Stimulated activated CD8-positive, alpha-beta memory T cell treated with anti-CD3 and anti-CD28 coated beads, Interleukin-4, amount 100 ng/mL, for 48 hours (primary cell): ENCODE measurements at places on chromosomes 6 and 20.

DNA sequence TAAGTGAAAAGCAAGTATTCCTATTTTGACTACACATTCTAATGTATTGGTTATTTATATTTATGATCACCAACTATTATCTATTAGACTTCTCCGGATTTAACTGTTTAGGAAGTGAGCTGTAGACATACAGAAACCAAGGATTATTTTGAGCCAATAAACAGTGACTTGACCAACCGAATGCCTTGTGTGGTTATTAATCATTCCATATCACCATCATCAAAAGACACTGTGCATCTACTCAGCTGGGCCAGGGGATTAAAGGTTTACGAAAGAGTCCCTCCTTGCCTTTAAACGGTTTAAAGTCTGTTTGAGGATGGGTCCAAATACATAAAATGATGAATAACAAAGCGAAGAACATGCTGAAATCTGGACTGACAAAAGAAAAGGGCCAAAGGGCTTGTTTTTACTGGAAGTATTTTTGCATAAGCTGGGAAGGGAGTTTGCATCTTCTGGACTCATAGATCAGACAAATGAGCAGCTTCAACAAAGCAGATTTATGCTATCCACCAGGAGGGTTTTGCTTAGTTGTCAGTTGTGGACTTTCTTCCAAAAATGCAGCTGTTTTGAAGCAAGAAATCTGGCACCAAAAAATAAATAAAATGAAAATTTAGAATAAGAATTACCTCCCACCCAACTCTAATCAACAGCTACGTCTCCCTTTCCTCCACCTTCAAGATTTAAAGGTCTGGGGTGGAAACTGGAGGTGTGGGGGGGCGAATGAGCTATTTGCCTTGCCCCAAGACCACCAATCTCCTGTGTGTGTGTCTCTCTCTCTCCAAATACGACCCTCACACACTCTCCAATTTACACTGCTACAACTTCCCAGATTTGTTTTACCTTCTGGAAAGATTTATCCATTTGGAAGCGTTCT, 33.6 kb upstream of the ID4 start:
- DNase-seq, result no peak

GRCh38 chr6:16737925-16738324, 23.3 kb downstream of the ATXN1 start:
- DNase-seq, result no peak

- DNase-seq, result no peak
Observed at GRCh38 chr6:155120034-155120433, 124.9 kb downstream of the TIAM2 start.

DNA sequence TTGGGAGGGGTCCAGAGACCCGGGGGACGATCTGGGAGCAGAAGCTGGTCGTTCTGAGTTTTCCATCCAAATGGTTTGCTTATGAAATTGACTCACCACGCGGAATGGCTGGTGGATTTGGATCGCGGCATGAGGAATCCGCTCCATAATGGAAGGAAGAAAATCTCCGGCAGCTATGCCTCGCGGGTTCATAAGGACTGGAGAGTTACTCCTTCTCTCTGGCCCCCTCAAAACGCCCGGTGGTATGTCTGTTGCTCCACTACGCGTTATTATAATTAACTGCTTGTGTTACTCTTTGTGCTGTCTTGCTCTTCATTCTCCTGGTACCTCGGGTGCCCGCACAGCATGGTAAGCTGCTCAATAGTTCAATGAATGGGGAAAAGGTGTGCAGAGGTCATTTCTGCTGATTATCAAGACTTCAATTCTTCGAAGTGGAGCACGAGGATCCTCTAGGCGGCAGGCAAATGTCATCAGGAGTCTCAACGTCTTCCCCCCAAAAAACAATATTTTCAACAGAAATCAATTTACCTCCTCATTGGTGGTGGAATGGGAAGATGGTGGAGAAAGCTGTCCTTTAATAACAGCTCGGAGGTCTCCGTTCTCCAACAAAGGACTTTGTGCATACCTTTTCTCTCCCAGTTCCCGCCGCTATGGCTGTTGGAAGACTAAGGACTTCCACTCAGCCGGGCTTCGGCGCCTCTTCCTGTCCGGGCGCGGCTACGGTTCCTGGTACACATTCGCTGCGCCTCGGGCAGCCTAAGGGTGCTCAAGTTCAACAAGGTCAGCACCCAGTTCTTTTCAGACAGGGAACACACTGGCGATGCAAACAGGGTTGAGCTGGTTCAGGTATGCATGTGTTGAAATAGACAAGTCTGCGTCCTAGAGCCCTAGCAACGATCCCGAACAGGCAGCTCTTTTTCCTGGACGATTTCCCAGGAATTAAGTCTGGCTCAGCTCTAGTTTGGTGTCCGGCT, 9.2 kb upstream of the PRSS16 start:
- DNase-seq, result no peak
